SW 1271 (cell line): ENCODE measurements at places on chromosomes 12 and 14.

- peak; percentile 75 for DNase-seq
Measured at GRCh38 chr12:111368788-111369495, at the start of gene PHETA1. PHETA1 (minus strand) TSS chr12:111369095; CDS start chr12:111363427, 5,668 bp downstream.

DNA sequence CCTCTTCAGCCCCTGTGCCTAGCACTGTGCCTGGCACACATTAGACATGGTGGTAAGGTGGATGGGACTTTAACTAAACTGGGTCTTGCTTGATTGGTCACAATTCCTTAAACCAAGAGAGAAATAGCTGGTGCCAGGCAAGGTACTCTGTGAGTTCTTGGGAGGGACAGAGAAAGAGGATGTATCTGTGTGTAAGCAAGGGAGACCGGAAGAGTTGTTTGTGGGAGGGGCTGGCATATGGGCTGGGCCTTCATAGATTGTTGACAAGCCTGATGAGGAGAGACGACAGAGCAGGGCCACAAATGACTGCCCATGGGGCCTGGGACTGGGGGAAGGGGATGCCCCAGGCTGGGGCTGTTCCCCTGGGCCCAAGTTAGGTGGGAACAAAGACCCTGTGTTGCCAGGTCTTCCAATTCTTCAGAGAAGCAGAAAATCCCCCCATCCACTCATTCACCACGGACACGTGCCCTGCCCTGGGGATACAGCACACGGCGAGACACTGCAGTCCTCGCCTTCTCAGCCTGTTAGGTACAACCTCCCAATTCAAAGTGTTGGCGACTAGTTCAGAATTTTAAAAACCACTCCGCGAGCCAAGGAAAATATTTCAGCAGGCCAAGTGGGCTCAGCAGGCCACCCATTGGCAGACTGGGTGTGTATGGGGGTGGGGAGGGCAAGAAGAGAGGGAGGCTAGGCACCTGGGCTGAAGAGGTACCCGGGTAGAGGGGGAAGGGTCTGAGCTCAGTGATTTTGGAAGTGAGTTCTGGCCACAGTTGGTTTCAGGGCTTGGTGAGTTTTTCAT, 11.4 kb upstream of the CYP46A1 start:
- no peak for DNase-seq

DNA sequence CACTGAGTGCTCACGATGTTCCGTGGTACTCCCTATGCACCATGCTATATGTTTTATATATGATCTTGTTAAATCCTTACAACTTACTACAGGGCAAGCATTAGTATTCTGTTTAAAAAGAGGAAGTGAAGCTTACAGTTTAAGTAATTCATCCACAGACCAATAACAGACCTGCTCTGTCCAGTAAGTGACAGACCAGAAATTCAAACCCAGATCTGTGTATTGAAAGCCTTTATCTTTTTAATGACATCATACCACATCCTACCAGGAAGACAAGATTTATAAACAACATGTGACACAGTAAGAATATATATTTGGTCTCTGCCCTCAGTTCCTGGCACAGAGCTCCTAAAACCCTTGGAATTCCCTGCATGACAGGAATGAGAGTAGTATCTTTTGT, 206.5 kb downstream of the STXBP6 start:
- DNase-seq = no peak

DNA sequence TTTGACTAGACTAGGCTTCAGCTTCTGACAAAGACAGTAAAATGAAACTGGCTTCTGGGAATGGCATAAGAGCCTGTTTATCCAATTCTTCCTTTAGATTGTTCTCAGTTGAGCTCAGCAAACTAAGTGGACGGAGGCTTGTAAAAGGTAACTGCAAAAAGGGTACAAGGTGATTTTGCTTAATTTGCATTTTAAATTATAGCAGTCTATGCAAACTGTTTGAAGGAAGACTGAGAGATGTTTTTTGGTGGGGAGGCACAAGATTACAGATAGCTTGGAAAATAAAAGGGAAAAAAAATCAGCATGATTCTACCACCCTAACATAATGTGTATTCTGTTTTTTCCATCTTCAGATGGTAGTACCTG, 5.0 kb downstream of the SUSD6 start:
- no peak for DNase-seq

GRCh38 chr14:95034788-95035187, 122.5 kb downstream of the DICER1 start:
- no peak for DNase-seq

- no peak for DNase-seq
Measured at GRCh38 chr14:101497684-101498525, 63.4 kb upstream of the DIO3 start.

DNA sequence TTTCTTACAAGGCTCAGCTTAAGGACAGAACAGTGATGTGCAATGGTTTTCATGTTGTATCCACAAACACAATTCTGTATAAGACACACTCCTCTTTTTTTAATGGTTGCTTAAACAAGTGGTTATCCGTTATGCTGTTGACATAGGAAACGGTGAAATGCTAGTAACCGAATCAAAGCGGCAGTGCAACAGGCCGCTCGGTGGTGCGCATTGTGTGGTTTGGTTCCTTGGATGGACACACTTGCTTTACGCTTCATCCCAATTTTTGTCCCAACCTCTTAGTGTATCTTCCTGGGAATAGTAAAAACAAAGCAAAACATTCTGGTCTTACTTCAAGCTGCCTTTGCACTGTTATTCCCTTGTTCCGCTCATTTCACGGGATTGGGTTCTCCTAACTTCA, 650 bp upstream of the PTGER2 start:
- DNase-seq = no peak

GRCh38 chr14:45253754-45254310, 830 bp upstream of the MIS18BP1 start:
- DNase-seq = peak; percentile 41

DNA sequence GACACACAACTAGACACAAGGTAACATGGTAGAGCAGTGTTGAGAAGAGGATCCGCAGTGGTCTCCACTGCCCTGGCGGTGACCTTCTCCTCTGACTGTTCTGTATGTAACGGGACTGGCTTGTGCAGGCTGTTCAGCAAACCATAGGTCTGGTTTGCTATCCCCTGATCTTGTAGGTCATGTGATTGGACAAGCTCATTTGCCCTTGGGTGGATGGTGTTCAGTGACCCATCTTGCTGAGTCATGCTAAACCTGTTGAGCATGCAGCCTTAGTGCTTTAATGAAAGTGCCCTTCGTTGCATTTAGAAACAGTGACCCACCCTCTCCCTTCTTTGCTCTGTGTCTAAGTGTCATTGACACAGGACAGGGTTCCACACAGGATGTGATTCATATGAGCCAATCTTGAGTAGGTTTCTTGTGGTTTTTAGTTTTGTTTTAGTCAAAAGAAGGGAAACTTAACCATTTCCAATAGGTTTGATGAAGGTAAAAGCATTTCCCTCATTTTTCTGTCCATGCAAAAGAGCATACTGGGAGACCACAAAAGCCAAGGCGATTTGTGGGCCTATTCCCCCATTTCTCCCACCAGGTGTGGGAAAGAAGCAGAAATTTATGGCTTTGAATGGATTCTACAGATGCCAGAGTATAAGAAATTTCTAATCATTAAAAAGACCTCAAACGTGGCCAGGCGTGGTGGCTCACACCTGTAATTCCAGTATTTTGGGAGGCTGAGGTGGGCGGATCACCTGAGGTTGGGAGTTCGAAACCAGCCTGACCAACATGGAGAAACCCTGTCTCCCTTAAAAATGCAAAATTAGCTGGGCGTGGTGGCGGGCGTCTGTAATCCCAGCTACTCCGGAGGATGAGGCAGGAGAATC, 32.6 kb upstream of the HIF1A start:
- DNase-seq = peak; percentile 33

- no peak for DNase-seq
Measured at GRCh38 chr12:15689751-15690191, 99.4 kb downstream of the EPS8 start.

DNA sequence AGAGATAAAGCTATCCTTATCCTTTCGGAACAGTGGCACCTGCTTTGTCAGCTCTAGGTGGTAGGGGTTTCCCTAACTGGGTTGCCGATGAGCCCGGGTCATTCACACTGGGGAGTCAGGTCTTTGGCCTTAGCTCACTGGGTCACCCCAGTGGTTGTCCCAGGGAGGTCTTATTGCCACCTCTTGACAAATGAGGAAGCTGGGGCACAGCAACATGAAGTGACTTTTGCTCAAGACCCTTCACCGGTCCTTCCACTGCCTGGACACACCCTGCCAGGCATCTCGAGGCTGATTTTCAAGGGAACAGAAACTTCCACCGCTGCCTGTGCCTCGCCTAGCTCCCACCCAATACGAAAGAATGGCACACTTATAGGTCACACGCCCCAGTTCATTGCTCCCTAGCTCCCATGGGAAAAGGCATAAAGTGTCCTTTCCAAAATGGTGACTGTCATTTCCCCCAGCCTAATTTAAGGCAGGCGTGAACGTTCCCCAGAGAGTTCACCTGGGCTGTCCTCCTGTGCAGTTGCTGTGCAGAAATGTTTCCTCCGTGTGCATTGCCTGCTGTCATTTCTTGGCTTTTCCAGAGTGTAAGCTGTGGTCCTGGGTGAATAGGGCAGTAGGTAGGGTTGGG, 156.1 kb upstream of the CCND2 start:
- no peak for DNase-seq

- no peak for DNase-seq
Measured at GRCh38 chr14:100116134-100116533, 43.3 kb downstream of the DEGS2 start.

DNA sequence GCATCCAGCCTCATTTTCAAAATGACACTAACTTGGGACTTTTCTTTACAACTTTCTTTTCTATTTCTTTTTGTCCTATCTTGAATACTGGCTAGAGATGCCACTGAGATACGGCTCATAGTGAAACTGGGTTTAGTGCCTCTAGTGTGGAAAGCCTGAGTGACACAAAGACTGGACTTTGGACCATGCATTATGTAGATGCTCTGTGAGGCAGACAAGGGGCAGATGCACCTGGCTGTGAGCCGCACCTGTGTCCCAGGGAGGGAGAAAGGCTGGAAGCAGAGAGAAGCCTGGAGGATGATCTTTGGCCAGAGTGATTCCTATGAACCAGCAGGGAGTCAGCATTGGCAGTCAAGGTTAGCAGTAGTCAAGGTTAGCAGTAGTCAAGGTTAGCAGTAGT, 852.3 kb upstream of the TMEM132C start:
- no peak for DNase-seq

DNA sequence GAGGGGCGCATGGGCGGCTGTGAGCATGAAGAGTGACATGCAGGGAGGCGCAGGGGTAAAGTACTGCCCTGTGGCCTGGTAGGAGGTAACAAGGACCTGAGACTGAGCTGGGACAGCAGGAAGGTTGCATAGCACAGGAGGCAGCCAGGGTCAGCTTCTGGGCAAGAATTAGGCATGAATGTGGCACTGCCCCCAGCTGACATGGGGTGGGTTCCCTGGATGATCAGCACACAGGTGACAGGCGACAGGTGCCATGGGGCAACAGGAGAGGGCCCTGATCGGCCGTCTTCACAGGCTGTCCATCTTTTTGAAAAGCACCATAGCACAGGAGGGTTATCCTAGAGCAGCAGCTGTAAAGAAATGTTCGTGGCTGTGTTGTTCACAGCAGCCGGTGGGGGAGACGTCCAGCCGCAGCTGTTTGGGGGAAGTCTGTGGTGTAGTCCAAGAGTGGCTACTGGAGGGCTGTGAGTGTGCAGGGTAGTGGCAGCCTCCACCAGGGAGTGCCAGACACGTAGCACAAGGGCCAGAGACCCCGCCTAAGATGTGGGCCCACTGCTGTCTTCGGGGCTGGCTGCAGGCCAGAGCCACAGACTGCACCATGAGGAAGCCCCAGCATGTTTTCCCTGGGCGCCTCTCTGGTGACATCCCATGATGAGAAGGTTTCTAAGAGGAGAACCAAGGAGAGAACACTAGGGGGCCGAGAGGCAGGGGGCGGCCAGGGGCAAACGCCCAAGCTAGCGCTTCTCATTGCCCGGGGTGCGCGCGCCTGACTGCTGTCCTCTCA, 8.4 kb downstream of the CLBA1 start:
- no peak for DNase-seq

- DNase-seq = no peak
Measured at GRCh38 chr12:41992692-41993215, 151.9 kb downstream of the GXYLT1 start.

GRCh38 chr12:92601176-92601575, 101.6 kb upstream of the PLEKHG7 start:
- DNase-seq = no peak

DNA sequence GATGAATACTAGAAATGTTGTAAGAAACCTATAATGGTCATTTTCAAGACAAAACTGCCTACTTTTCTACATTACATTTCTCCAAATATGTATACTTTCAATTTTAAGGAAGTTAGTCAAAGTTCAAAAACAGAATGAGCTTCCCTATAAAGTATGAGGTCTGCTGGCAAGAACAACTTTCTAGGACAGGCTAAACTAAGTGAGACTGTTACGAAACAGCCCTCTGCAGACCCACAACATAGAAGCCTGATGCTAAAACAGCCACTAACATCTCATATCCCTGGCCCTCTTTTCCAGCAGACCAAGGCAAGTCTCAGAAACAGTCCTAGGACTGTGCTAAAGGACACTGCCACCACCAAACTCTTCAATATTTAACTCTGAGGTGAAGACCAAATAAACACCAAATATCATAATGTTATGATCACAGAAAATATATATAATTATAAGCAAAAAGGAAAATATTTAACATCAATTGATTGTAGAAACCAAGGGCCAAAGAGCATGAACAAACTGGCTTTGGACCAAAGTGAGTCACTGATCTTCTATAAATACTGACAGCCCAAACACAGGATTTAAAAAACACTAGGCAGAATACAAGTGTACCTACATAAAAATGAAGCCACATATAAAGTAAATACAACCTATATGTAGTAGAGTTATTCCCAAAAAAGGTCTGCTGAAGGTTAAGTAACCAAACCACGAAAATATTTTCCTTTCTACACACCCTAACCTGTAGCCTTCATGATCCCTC, 27.7 kb downstream of the PPP4R3A start:
- DNase-seq = no peak

GRCh38 chr14:68676511-68676943, 116.3 kb downstream of the ZFP36L1 start:
- DNase-seq = no peak

DNA sequence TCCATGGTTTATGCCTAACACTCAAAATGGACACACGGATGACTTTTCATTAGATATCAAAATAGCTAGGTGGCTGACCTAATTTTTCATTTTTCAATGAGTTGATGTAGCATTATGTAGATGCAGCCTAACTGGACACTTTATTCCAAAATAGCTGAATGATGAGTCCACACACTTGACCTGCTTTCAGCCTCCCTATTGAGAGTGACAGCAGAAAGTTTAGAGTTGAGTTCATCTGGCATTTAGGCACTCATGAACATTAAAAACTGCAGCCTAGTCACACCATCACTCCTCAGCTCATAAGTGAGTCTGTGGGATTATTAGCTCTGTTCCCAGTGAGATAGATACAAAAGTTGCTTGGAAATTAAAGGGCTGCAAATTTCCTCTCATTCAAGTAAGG, 307.3 kb upstream of the PRKD1 start:
- DNase-seq = no peak

- no peak for DNase-seq
Measured at GRCh38 chr14:94132285-94132887, 3.0 kb upstream of the IFI27L2 start.

- no peak for DNase-seq
Measured at GRCh38 chr14:65255583-65256461, 153.5 kb upstream of the MAX start.
